ENCODE measurements at places on chromosomes 16 and 17. TPM values are rescaled to one million over a fixed set of nuclear protein-coding genes. Genes with fewer than 3 reads are reported as not detected.
A peak's percentile ranks its signal among the peaks of the same experiment; 100 is the strongest.

DNA sequence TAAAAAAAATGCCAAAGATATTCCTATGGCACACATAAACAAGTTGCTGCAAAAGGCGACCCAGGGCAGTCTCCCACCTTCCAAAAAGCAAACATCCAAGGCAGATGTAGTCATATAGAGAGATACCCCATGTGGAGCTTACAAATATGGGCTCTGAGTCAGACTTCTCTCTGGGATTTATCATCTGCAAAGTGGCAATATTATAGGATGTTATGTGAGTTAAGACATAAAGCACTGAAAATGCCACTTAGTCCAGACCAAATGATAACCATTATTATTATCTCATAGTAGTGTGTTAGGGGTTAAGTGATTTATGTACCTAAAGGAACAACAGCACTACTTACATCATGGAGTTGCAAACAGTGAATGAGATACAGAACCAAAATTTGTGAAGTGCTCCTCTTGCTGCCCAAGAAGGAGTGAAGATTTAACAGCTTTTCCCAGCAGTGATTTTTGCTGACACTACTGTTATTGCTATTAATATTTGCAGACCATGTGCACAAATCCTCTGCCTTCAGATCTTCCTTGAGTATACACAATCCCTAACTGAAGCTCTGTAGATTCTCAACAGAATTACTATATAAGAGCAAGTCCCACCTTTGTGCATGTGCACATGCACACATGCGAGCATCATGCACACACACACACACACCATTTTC is 560.0 kb upstream of the SALL1 start:
- no peak for DNase-seq

GRCh38 chr17:40452921-40453378 is 9.7 kb downstream of the IGFBP4 start:
- DNase-seq, result peak; percentile 76

- DNase-seq, result no peak
Measured at GRCh38 chr17:1635675-1636465, 7.2 kb upstream of the SLC43A2 start.

DNA sequence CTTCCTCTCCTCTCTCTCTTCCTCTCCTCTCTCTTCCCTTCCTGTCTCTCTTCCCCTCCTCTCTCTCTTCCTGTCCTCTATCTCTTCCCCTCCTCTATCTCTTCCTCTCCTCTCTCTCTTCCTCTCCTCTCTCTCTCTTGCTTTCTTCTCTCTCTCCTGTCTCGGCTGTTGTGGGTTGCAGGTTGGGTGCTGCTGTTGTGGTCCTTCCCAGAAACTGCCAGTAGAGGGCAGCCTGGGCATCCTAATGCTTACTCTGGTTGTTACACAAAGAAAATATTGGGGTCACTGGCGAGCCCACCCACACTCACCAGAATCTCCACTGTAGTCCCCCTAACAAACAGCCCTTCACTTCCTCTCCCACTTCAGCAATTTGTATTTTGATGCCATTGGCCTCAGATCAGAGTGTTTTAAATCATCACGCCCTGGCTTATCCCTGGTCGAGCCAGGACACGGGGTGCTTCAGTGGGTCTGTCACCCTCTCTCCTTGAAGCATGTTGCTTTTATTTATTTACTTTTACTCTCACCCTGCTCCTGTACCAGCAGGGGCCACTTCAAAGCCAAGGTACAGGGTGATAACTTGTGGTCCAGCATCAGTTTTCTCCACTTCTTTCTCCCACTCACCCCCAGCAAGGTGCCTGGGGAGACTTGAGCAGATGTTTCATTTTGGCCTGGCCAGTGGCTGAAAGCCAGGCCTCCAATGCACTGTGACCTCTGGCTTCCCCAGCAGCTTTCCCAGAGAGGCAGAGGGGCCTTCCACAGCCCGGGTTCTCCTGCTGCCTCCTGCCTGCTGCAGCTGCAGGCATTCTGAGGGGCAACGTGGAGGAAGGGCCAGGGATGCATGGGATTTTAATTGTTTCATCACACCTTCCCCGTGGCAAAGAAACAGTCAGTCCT is 4.7 kb upstream of the MMP15 start:
- DNase-seq, result peak; percentile 50

DNA sequence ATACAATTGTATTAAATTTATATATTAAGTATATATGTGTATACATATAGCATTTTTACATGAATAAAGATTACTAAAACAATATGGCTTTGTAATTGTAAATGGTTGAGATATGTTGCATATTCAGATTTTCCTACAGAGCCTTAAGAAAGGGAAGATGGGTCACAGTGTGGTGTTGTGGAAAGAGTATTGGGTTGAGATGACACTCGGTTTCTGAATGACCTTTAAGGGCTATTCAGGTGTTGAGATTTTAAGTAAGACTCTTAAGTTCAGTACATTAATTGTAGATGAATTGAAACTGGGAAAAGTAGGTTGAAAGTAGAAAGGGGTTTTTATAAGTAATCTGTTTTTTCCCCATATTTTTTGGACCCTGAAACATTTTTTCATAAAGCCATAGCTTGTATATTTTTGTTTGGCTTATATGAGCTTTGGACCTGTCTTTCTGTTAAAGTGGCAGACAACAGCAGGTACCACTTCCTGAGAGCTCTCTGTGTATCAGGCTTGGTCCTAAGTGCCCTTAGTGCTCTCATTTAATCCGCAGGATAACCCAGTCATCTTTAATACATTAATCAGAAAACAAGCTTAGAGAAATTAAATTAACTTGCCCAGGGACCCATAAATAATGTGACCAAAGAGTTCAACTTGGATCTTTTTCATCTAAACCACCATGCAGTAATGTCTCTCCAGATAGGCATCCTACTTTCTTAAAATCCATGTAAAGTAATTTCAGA is 48.5 kb upstream of the MRC2 start:
- DNase-seq, result no peak

GRCh38 chr16:1929578-1930337 is 11.5 kb upstream of the HS3ST6 start:
- DNase-seq, result peak; percentile 94

- DNase-seq, result no peak
Measured at GRCh38 chr16:53666786-53667415, 36.8 kb downstream of the RPGRIP1L start.

- no peak for DNase-seq
Measured at GRCh38 chr17:72562615-72563188, 441.9 kb downstream of the SOX9 start.

GRCh38 chr16:50246299-50247122 is 19.8 kb upstream of the ADCY7 start:
- DNase-seq, result peak; percentile 21

DNA sequence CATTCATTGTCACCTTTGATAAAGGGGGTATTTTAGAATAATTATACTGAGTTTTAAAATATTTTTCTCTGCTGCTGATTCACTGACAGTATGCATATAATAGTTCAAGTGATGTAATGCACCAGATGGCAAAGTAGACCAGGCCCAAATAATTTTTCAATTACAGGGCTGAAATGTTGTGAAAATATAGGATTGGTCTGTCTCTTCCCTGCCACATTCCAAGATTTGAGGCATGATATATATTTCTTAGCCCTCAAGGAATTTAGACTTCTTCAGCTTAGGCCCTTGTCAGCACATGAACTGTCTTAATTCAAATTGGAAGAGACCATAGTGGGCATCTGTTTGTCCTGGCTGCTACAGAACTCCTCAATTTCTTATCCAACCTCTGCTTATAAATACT is 39.2 kb upstream of the SLC12A3 start:
- no peak for DNase-seq

NOS2 gene
- not detected for total RNA-seq

NOG gene
- total RNA-seq, result 4.8 TPM

Measured in PC-9 (cell line).